ENCODE measurements at places on chromosomes 6 and 20.

GRCh38 chr6:104566411-104566810 lies 293.3 kb downstream of the HACE1 start:
- no peak for DNase-seq

DNA sequence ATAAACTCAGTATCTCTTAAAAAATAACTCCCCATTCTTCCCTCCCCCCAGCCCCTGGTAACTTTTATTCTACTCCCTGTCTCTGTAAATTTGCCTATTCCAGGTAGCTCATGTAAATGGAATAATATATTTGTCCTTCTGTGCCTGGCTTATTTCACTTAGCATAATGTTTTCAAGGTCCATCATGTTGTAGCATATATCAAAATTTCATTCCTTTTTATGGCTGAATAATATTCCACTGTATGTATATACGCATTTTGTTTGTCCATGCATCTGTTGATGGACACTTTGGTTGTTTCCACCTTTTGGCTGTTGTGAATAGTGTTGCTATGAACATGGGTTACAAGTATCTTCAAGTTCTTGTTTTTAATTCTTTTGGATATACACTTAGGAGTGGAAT lies 13.0 kb downstream of the PERP start:
- no peak for DNase-seq

GRCh38 chr20:37382482-37383120 lies 36.7 kb downstream of the SRC start:
- no peak for DNase-seq

DNA sequence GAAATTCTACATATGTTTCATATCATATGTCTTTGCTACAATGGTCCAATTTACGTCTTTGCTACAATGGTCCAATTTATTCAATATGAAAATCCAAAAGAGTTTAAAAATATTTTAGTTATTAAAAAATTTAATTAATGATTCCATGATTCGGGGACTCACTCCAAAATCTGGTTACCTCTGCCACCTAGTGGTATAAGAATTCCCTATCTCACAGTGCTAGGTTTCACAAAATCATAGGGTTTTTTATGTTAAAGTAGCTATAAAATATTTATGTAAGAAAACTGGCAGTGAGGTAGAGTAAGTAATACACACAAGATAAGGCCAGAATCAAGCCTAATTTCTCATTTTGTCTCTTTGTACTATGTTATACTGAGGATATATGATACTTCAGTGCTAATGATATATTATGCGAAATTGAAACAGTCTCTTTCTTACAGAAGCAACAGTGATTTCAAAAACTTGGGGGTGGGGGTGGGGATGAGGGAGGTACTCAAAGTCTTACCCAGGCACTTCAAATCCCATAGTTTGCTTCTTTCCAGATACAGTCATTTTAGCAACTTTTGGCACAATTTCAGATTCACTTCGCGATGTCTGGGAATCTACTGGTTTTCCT lies 52.3 kb downstream of the HBS1L start:
- peak; percentile 66 for DNase-seq

GRCh38 chr6:8082572-8082953 lies 18.4 kb upstream of the BLOC1S5 start:
- DNase-seq: no peak

GRCh38 chr6:32188381-32189068 lies 1.5 kb downstream of the PBX2 start:
- no peak for DNase-seq

DNA sequence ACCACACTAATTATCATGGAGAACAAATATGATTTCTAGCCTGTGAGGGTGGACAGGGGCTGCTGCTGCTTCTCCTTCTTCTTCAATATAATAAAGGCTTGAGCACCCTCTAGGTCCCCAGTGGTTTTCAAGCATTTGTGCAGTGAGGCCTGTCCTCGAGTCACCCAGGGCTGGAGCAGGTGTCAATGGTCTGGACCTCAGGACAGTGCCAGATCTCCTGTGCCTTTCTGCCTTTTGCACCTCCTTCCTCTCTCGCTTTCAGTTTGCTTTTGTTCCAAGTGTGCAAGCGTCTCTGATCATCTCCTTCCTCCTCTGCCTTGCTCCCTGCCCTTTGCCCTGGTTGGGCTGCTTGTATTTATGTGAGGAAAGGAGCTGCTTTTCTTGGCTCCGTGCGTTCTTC lies 152.2 kb upstream of the SYNDIG1 start:
- DNase-seq: no peak

GRCh38 chr6:105553171-105553570 lies 150.3 kb upstream of the PREP start:
- no peak for DNase-seq

All from hematopoietic multipotent progenitor cell treated with erythropoietin and hydrocortisone succinate and interleukin-3 and kit ligand, for 15 days (in vitro differentiated cells).